ENCODE measurements at places on chromosomes 6 and 20.

GRCh38 chr6:90156861-90157260 lies 139.8 kb downstream of the BACH2 start:
- DNase-seq, result no peak

DNA sequence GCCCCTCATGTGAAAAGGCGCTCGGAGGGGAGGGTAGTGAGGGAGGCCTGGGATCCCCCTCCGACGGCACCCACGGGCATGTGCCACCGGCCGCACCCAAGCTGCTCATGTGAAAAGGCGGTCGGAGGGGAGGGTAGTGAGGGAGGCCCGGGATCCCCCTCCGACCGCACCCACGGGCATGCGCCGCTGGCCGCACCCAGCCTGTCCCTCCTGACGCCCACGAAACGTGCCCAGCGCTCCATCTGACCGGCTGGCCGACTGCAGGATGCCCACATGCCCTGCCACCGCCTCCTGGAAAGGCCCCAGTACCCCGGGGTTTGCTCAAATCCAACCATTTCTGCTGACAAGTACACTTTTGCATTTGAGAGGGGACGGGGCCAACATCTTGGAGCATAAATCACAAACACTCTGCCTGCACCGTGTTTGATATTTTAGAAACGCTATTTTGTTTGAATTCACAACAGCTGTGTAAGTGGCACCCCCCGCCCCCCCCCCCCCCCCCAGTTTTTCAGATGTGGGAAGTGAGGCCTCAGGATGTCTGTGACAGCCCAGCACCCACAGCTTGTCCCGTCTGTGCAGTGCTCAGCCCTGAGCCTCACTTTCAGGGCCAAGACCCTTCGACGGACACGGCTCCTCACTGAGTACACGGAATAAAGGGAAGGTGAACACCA lies 34.1 kb downstream of the SLC2A4RG start:
- no peak for DNase-seq

DNA sequence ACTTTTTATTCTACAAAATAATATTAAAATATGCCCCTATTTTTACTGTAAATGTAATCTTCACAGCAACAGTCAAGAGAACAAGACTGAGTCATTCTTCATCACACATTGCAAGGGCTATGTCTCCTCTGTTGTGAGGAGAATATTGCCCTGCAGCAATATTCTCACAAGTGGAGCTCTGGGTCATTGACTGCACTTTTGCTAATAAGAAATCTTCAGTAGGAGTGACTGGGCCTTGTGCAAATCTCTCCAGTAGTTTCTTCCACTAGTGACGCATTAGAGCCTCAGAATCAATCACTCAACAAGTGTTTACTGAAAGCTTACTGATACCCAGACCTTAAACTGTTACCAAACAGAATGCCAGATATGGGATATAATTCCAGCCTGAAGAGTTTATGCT lies 49.1 kb downstream of the LAMA2 start:
- no peak for DNase-seq

DNA sequence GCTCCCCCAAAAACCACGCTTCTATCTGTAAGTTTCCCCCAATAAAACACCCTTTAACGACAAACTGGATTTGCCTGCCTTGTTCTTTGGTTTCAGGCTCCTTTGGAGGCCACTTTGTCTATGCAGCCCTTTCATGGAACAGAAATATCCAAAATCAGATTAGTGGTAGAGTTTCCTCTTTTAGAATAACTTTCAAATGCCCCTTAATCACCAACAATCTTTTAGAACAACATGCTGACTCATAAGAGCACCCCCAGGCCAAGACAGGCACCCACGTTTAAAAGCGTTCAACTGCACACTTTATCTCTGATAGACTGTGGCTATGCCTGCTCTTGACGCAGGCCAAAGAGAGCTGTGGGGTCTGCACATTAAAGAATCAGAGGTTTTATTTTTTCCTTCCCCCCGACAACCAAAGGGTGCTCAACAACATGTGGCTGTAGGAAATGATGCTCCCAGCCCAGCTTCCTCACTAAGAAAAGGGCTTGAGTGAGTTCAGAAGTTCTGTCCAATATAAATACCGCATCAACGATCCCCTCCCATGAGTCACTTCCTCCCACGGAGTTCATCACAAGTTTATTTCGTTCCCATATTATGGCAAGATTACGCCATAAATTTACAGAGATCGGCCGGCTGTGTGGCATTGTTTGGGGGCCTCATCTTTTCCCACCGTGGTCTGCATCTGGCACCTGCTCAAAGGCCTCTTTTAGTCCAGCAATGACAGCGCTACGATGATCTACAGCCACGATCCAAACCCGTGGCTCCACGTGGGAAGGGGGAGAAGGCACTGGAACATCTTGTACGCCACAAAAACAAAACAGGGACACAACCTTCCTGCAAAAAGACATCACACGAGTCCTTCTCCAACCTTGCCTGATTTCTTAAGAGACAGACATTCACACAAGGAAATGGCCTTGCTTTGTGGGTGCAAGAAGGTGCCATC lies 88.8 kb upstream of the NFATC2 start:
- DNase-seq, result peak; percentile 77

DNA sequence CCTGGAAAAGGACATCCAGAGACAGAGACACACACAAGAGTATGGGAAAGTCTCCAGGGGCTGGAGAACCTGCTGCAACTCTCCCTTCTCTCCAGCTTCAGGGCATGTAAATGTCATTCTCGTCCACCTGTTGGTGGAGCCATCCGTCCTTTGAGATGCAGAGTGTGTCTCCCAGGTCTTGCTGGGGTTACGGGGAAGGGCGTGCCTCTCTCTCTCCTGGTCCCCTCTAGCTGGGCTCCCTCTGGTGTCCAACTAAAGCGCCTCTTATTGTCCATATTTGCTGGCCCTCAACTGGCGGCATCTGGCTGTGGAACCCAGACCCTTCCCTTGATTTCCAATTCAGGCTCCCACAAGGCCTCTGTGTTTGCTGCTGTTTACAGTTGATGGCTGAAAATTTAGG lies 244.1 kb downstream of the BMP7 start:
- DNase-seq, result no peak

- DNase-seq, result no peak
Measured at GRCh38 chr20:51529081-51529681, 13.3 kb downstream of the NFATC2 start.

GRCh38 chr6:36113703-36114102 lies 16.6 kb upstream of the MAPK13 start:
- DNase-seq, result no peak

DNA sequence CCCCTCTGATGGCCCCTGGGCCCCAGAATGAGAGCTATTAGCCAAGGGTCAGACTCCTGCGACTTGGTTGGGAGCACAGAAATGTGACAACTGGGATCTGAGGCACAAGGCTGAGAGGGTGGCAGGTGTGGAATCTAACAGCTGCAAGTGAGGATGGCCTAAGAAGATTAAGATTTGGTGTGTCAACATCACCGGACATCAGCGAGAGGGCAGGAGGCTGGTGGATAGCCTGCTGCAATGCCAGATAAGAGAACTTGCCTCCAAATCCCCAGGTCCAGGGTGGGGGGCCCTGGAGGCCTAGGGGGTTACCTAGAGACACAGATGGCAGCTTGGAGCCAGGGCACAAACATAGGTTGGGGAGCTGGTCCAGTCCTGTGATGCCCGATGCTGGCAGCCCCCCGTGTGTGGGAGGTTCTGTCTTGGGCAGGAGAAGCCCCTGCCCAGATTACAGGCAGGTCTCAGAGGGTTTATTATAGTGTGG lies 155.8 kb downstream of the GRM4 start:
- no peak for DNase-seq

- DNase-seq, result no peak
Measured at GRCh38 chr6:158256746-158257424, 55.4 kb upstream of the TULP4 start.

DNA sequence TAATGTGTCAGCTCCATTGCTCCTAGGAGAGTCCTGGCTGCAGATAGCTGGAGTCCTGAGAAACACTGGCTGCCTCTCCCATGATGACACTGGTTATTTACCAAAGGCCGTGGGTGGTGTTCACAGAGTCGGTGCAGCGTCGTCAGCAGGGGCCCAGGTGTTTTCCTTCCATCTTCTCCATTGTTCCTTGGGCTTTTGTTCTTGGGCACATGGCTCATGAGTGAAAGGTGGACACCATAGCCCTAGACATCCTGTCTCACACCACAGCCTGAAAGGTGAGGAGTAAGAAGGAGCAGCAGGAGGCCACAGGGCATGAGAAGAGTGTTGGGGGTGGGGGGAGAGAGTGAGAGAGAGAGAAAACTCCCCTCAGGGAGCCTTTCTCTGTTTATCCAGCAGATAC lies 9.1 kb downstream of the CST5 start:
- DNase-seq, result no peak

GRCh38 chr6:33172688-33173534 lies 19.4 kb downstream of the COL11A2 start:
- no peak for DNase-seq

DNA sequence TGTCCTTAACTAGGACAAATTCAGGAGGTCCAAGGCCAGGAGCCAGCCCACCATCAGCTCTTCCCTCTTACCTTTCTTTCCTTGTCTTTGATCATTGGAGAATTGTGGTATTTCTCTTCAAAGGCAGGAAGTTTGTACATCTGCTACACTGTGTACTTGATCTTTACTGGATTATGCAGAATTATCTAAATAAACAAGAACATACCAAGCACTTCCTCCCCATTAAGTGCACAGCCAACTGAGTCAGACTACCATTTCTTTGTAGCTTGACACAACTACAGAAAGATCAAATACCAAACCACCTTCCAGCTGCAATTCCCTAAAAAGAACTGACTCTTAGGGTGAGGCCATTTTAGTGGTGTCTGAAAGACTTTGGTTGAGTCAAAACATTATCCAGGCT lies 195.1 kb downstream of the HDGFL1 start:
- no peak for DNase-seq

GRCh38 chr6:72850469-72850868 lies 228.6 kb downstream of the KCNQ5 start:
- DNase-seq, result no peak
